ENCODE measurements at places on chromosomes 7 and 10. TPM values are rescaled to one million over a fixed set of nuclear protein-coding genes. Genes with fewer than 3 reads are reported as not detected.

GRCh38 chr10:55220975-55221374 is 419.9 kb upstream of the PCDH15 start:
- no peak overlapping the region for H3K4me3 ChIP-seq
- no peak overlapping the region for H3K27ac ChIP-seq
- DNase-seq, result no peak
- no peaks in the 10 kb centered on the region for H3K27me3 ChIP-seq
- H3K4me1 ChIP-seq, result no peaks in the 10 kb centered on the region
- no peaks in the 10 kb centered on the region for H3K36me3 ChIP-seq

DNA sequence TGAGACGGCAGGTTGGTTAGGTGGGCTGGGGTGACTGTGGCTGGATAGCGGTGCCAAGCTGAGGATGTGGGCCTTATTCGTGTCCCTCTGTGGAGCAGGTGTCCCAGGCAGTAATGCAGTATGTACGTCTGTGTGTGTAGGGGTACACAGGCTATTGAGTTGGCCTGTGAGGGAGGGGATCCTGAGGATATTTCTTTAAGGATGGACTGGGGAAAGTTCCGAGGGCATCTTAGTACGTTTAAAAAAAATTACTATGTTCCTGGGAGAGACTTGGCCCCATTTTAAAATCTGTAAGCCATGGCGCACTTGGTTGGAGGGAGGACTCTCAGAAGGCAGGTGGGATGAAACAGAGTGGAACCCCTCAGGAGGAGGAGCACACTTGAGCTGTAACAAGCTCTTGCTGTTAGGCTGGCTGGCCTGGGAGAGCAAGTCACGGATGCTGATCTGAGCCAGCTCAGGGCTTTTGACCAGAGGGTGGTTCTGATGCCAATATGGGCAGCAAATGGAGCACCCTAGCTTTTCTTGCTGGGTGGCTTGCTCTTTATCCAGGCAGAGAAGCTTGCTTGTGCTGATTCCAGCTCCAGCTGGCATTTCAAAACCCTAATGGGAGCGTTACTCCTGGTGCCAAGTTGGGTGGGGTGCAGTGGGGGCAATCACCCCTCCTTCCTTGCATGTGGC is 765 bp downstream of the WBP1L start:
- peak overlapping the region; percentile 88 for H3K27ac ChIP-seq
- H3K36me3 ChIP-seq, result peaks cover 9% of the 10 kb centered on the region
- peak; percentile 12 for DNase-seq
- no peaks in the 10 kb centered on the region for H3K27me3 ChIP-seq
- peak overlapping the region; percentile 89 for H3K4me3 ChIP-seq

OPN1SW gene
- total RNA-seq, result not detected

GRCh38 chr7:103719070-103719469 is 270.4 kb downstream of the RELN start:
- H3K36me3 ChIP-seq, result no peaks in the 10 kb centered on the region
- H3K27me3 ChIP-seq, result peaks cover 2% of the 10 kb centered on the region
- no peaks in the 10 kb centered on the region for H3K4me1 ChIP-seq
- H3K4me3 ChIP-seq, result no peak overlapping the region
- DNase-seq, result no peak
- H3K27ac ChIP-seq, result no peak overlapping the region

SLC26A5 gene
- total RNA-seq, result 0.07 TPM

- no peak overlapping the region for H3K27ac ChIP-seq
- no peaks in the 10 kb centered on the region for H3K27me3 ChIP-seq
- no peak overlapping the region for H3K4me3 ChIP-seq
- H3K36me3 ChIP-seq, result no peaks in the 10 kb centered on the region
- DNase-seq, result no peak
- H3K4me1 ChIP-seq, result no peaks in the 10 kb centered on the region
These were observed 128.6 kb downstream of the WDR37 start for GRCh38 chr10:1184541-1185430.

GRCh38 chr7:22549667-22550513 is 49.9 kb upstream of the STEAP1B start:
- DNase-seq, result peak; percentile 27
- H3K27ac ChIP-seq, result no peak overlapping the region
- H3K36me3 ChIP-seq, result no peaks in the 10 kb centered on the region
- peaks cover 69% of the 10 kb centered on the region for H3K27me3 ChIP-seq
- H3K4me1 ChIP-seq, result peaks cover 7% of the 10 kb centered on the region

NPY gene
- not detected for total RNA-seq

SNX8 gene
- 31.8 TPM for total RNA-seq

GRCh38 chr7:159226011-159226702 is 81.5 kb upstream of the VIPR2 start:
- no peaks in the 10 kb centered on the region for H3K36me3 ChIP-seq
- DNase-seq, result no peak
- no peak overlapping the region for H3K4me3 ChIP-seq
- no peak overlapping the region for H3K27ac ChIP-seq

DNA sequence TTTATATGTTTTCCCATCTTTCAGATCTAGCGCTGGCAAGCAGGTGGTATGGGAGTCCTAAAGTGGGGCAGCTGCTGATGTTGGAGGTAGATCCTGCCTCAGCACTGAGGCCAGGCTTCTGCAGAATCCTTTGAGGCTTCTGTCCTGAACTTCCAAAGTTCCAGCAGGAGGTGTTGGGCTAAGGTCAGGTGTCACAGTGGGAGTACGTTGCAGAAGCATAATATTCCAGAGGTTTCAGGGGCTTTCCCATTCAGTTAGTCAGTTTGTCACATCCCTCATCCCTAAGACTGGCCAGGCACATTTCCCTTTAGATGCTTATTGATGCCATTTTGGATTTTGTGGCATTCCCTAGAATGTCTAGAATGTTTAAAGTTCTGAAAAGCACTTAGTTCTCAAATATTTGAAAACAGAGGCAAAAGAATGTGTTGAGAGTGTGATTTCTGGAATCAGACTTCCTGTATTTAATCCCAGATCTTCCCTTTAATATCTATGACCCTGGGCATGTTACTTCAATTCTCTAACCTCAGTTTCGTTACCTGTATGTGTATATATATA is 319.1 kb upstream of the PHYHIPL start:
- H3K27ac ChIP-seq, result no peak overlapping the region
- H3K4me1 ChIP-seq, result no peaks in the 10 kb centered on the region
- H3K27me3 ChIP-seq, result no peaks in the 10 kb centered on the region
- no peak for DNase-seq
- no peaks in the 10 kb centered on the region for H3K36me3 ChIP-seq
- H3K4me3 ChIP-seq, result no peak overlapping the region

DNA sequence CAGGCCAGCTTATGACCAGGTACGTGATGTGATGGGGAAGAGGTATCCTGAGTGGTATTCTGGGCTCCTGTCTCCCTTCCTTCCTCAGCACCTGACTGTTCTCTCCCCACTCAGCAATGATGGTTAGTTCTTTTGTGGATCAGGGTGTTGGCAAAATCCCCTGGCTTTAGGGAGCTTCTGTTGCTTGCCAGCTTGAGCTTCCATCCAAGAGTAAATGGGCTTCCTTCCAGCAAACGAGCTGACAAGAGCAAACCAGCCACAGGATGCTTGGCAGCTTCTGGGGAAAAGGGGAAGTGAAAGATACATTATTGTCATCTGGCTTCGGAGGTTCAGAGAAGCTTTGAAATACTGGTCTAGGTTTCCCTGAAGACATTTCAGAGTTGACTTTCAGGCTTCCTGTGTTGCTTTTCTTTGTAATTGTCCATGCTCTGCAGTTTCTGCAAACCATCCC is 5.2 kb downstream of the DUSP5 start:
- H3K27me3 ChIP-seq, result no peaks in the 10 kb centered on the region
- H3K36me3 ChIP-seq, result peaks cover 91% of the 10 kb centered on the region
- peak overlapping the region; percentile 81 for H3K27ac ChIP-seq
- no peak for DNase-seq

- no peak for DNase-seq
- no peak overlapping the region for H3K4me3 ChIP-seq
- peaks cover 14% of the 10 kb centered on the region for H3K4me1 ChIP-seq
- no peaks in the 10 kb centered on the region for H3K36me3 ChIP-seq
These were observed 12.2 kb downstream of the ARHGAP21 start for GRCh38 chr10:24711465-24711864.

DNA sequence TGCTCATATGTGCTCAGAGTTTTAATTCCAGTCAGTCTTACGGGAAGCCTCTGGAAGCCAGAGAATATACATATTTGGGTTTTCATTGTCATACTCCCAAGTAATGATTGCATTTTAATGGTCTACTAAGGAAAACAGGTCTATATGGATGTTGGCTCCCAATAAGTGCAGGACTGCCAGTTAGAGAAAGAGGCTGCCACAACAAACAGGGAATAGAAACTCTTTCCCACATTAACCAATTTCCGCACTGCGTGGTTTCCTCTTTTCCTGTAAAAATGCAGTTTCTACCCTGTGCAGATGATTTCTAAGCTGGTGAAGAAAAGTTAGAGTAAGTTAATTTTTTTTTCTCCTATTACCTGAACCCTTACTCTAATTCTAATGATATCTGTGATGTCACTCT is 78.2 kb downstream of the CCSER2 start:
- H3K4me1 ChIP-seq, result peaks cover 19% of the 10 kb centered on the region
- no peaks in the 10 kb centered on the region for H3K27me3 ChIP-seq
- H3K4me3 ChIP-seq, result no peak overlapping the region
- H3K36me3 ChIP-seq, result peaks cover 48% of the 10 kb centered on the region

PIP gene
- not detected for total RNA-seq

- no peaks in the 10 kb centered on the region for H3K4me1 ChIP-seq
- no peak for DNase-seq
- H3K36me3 ChIP-seq, result no peaks in the 10 kb centered on the region
- peaks cover 4% of the 10 kb centered on the region for H3K27me3 ChIP-seq
- no peak overlapping the region for H3K4me3 ChIP-seq
- no peak overlapping the region for H3K27ac ChIP-seq
These were observed 131.9 kb downstream of the KIAA1217 start for GRCh38 chr10:24340883-24341282.
